Placental epithelial cell (primary cell): ENCODE measurements at places on chromosomes 1 and 21. TPM values are rescaled to one million over a fixed set of nuclear protein-coding genes. Genes with fewer than 3 reads are reported as not detected.

KTI12 gene
- total RNA-seq = 9.8 and 11.7 TPM in 2 replicates

GJA5 gene
- total RNA-seq = 72.6 and 203 TPM in 2 replicates

NBPF4 gene
- total RNA-seq = not detected in 2 replicates

KCNJ9 gene
- total RNA-seq = not detected in 2 replicates

CFHR1 gene
- total RNA-seq = not detected in 2 replicates

TTC24 gene
- total RNA-seq = not detected in 2 replicates

MMP23B gene
- 59.8 and 73.0 TPM in 2 replicates for total RNA-seq

RHD gene
- total RNA-seq = not detected in 2 replicates

OR14K1 gene
- not detected in 2 replicates for total RNA-seq

PROX1 gene
- 0.79 and 1.2 TPM in 2 replicates for total RNA-seq

RXFP4 gene
- not detected in 2 replicates for total RNA-seq

TMCC2 gene
- total RNA-seq = under 0.01 and 1.1 TPM in 2 replicates

WDR77 gene
- 26.7 and 51.6 TPM in 2 replicates for total RNA-seq

NPL gene
- 1.2 and 1.3 TPM in 2 replicates for total RNA-seq

FMO5 gene
- total RNA-seq = 0.98 and 2.4 TPM in 2 replicates

RGS16 gene
- total RNA-seq = 0.11 and 0.39 TPM in 2 replicates

CYP4Z1 gene
- total RNA-seq = not detected in 2 replicates

FCRL4 gene
- not detected in 2 replicates for total RNA-seq

SLC26A9 gene
- not detected in 2 replicates for total RNA-seq

KLHDC9 gene
- total RNA-seq = 2.4 and 3.5 TPM in 2 replicates

IGFN1 gene
- not detected in 2 replicates for total RNA-seq

TMEM52 gene
- total RNA-seq = 0.54 and 0.79 TPM in 2 replicates

NBPF26 gene
- 4.6 and 28.7 TPM in 2 replicates for total RNA-seq
